ENCODE measurements at places on chromosomes 7 and 10.

DNA sequence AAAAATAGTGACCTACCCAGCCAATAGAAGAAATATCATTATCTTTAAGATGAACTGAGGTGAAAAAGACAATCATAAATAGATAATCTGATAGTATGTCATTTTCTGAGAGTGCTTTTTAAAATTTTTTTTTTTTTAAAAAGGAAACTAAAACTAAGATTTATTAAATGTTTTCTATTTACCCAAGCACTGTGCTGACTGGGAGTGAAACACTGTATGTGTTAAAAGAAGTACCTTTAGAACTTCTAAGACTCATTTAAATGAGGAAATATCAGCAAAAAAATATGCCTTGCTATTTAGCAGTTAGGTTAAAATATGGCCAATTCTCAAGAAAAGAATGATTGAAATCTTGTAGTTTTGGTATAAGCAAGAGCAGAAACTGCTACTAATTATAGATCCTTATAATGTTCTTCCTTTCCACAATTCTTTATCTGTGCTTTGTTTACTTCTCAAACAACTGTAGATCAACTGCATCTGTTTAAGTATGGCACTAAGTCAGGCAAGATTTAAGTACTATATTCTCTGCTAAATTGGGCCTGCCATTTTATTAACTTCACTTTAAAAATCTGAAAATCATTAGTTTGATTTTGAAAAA lies 39.5 kb upstream of the WNT2 start:
- no peak for DNase-seq

- no peak for DNase-seq
Observed at GRCh38 chr10:81031774-81032173, 494.1 kb downstream of the SH2D4B start.

DNA sequence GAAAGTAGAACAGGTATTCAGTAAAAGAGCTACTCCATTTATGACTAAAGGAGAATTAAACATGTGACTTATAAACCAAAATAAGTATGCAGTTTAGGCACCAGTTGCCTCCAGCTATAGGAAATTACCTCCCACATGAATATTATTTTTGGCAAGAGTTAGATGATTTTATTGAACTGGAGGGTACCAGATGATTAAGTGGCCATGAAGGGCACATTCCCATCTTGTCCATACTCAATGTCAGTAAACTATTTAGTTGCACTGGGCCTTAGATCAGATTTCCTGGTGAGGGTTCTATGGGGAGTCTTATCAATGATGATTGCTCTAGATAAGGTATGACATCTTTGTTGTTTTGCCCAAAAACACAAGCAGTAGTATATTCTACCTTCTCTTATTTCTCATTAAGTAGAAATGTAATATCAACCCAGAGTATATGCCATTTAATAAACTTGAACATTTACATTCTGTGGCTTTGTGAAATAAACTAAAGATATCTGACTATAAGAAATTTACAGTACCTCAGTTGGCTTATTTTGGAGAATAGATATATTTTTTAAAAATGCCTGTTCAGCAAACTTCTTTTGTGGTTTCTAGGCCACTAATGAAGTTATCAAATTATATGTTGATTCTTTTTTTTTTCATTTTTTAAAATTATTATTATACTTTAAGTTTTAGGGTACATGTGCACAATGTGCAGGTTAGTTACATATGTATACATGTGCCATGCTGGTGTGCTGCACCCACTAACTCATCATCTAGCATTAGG lies 145.3 kb downstream of the SEMA3A start:
- no peak for DNase-seq

- no peak for DNase-seq
Observed at GRCh38 chr7:5424749-5425506, 1.3 kb upstream of the TNRC18 start.

GRCh38 chr7:41232086-41232485 lies 470.8 kb downstream of the INHBA start:
- DNase-seq = no peak

DNA sequence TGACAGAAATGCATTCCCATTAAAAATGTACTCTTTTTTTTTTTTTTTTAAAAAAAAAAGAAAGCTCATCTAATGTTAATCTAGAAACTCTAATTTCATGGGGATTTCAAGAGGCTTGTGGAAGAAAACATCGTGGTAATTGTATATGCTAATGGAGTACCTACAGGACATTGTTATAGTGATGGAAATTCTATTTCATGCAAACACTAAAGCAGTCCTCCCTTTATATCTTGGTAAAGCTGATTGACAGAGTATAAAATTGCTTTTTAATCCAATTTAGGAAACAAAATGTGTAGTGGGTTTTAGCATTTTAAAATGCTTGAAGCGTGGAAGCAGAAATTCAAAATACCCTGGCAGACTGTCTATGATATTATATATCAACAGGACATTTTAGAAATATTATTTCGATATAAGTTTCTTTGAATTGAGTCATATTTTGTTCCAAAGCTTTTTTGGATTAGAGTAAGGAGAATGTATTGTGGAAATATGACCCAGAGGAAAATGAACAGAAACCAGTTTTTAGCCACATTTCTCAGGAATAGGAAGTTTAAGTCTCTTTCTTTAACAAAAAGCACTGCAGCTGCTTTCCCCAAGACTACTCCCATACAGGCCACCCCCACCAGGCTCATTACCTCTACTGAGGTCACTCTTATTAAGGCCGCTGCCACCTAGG lies 121.9 kb downstream of the WNT2 start:
- DNase-seq = no peak

DNA sequence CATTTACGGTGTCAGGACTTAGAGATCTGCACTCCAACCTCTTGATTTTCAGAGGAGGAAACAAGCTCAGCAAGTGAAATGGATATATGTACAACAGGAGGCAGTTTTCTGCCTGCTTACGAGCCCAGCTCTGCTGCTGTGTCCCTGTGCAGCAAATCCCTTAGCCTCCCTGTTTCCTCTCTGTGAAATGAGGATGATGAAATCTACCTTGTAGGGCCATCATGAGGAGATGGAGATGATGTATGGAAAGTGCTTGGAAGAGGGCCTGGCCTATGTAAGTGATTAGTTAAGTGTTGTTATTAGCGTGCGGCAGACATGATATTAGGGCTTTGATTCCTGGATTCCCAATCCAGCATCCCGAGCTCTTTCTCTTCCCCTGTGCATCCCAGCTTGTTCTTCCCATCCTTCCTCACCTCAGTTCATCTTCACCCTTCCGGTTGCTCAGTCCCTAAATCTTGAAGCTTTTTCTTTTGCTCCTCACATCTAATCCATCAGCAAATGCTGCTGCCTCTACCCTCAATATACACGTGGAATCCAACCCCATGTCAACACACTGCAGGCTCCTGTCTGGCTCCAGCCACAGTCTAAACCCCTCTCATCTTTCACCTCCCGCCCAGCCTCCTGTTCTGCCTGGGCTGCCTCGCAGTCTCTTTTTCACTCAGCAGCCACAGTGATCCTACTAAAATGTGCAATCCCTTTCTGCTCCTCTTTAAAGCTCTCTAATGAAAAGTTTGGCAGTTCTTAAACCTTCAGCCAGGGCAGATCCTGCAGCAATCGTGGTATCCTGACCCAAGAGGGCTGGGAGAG lies 113.8 kb downstream of the MARCHF5 start:
- DNase-seq = no peak

DNA sequence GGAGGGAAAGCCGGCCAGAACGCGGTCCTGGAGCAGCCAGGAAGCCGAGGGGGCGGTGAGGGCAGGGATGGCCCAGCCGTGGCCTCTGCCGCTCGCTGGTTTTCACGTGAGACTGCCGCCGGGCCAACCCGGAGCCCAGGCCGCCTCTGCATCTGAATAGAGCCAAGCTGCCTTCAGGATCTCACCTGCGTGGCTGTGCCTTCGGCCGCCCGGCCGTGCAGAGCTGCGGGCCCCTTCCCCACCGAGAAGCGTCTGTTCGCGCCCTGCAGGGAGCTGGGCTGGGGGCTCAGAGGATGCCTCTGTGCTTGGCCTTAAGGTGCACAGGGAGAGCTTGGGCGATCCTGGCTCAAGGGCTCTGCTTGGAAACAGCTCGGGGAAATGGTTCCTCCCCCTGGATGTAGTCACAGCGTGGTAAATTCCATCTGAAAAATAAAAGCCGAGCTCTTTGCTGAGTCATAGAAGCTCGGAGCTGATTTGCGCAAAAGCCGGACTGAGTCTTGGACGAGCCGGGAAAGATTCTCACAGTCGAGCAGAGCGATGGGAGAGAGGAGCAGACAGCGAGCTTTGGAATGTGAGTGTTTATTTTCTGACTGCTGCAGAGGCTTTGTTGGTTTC lies at the start of gene JAKMIP3:
Gene JAKMIP3, plus strand, starts transcription at position 456 of the 615 bp plus-strand sequence. CDS start 38,863 bp downstream, outside the sequence.
- peak; percentile 80 for DNase-seq

DNA sequence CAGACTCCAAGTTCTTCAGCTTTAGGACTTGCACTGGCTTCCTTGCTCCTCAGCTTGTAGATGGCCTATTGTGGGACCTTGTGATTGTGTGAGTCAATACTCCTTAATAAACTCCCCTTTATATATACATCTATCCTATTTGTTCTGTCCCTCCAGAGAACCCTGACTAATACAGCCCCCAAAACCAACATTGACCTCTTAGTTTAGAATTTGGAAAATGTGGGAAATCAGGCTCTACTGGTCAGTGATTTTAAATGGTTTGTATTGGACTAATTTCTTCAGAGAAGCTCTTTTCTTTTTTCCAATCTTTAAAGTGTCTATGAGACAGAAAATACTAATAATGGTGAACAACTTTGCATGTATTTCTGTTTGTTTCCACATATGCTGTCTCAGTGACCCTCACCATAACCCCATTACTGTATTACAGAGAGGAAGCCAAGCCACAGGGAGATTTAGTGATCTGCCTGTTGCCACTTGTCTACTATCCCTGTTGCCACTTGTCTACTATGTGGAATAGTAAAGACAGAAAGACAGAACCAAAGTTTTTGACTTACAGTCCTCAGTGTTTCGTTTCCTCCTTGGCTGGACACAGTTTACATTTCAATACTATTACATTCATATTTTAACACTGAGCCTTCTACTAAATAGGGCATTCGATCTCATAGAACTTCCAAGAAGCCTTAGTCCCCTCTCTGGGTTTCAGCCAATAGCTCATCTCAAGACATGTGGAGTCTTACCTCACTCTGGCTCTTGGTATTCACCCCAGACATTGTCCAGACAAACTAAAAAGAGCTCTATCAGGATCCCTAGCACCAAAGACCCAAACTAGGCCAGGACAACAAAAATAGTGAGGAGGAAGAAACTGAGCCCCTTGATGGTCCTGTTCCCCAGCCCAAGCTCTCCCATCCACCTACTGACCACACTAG lies 121.0 kb downstream of the AKR1D1 start:
- no peak for DNase-seq
